ENCODE measurements at places on chromosomes 5 and 9. TPM values are rescaled to one million over a fixed set of nuclear protein-coding genes. Genes with fewer than 3 reads are reported as not detected.

DNA sequence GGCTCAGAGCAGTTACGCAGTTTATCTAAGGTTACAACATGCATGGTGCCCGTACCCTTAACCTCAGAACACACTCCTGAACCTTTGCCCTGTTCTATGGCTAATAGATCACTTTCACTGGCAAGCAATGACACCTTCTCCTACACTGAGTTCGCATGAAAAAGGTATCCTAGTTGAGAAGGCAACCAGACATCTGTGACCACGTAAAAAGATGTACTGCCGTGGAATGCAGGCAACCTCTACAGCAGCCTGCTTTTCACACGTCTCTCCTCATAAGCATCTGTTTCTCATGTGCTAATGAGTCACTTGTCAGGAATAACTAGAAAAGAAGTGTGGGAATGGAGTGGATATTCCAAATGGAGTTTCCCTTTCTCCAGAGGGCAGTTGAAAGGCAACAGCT, 71.4 kb downstream of the FBXO38 start:
- DNase-seq, result no peak

The CDH18 gene
- total RNA-seq, result not detected

The IRX1 gene
- not detected for total RNA-seq

DNA sequence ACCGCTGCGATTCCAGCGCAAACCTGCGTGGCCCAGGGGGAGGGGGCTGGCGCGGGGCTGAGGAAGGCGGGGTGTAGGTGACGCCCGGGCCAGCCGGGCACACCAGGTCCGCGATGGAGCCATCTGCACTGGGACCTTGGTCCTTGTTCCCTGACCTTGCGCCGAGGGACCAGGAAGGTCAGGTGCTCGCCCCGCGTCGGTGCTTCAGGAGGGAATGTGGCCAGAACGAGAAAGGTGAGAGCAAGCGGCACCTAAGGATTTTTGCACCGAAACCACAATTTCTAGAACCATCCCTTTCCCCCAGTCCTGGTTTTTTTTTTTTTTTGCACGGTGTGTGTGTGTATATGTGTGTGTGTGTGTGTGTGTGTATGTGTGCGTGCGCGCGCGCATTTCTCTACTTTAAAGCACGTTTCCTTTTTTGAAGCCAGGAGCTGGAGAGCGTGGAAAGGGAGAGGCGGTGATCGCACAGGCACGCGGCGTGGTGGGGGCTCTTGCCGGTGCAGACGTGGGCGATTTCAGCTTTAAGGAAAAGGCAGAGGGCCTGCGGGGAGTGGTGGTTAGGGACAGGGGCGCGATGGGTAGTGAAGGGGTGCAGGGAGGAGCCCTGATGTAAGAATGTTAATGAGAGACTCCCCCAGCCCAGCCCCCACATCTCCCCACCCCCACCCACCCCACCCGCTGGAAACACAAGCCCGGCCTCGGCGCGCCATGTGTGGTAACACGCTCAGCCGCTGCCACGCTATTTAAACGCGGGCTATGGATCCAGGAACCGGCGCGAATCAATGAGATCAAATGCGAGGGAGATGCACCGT, at the start of gene NPR3:
NPR3 (plus strand) TSS at position 772 of the 812 bp plus-strand sequence. CDS start 456 bp downstream, outside the sequence.
- no peak for DNase-seq

GRCh38 chr5:44911501-44911900, 102.8 kb downstream of the MRPS30 start:
- DNase-seq, result no peak

The SLC6A7 gene
- not detected for total RNA-seq

DNA sequence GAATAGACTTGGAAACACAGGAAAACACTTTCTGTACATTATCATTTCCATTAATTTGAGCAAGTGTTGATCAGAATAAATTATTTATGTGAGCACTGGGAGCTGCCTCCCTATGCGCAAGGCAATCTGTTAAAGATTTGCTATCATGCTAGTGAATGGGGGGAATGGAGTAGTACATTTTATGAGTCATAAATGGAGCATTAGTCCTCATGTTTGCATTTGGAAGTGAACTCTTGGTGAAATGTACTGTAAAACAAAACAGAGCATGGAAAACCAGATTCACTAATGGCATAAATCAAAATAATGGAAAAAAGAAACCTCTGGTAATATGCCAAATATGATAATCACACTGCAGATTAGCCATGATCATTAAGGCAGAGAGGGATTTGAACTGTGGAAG, 40.5 kb upstream of the TMC1 start:
- no peak for DNase-seq

The NNT gene
- 108 TPM for total RNA-seq

GRCh38 chr5:139186261-139186660, 11.9 kb downstream of the SIL1 start:
- no peak for DNase-seq
